Liver (tissue), 10 donors: ENCODE measurements at places on chromosomes 4 and X.

GRCh38 chrX:153704021-153704526 lies 16.3 kb downstream of the SLC6A8 start:
- no peak for DNase-seq

GRCh38 chr4:79049840-79050540 lies 110.8 kb upstream of the PAQR3 start:
- no peak for DNase-seq

DNA sequence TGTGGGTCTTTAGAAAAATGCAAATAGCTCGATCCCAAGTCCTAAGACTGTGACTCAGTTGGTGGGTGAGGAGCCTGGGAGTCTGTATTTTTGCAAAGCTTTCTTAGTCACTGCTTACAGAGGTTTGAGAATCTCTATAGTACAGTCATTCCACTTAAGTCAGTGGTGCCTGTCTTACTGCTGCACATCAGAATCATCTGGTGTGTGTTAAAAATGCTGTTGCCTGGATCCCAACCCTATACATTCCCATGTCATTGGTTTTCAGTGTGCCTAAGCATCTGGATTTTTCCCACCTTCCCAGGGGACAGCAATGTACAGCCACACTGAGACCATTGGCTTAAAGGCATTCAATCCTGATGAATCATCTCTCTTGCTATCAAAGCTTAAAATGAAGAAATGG lies 21.0 kb upstream of the GEMIN8 start:
- DNase-seq: no peak

- no peak for DNase-seq
Measured at GRCh38 chr4:99506781-99507180, 4.0 kb upstream of the C4orf17 start.

- no peak for DNase-seq
Measured at GRCh38 chr4:82820689-82821088, 22.1 kb upstream of the SCD5 start.

- DNase-seq: no peak
Measured at GRCh38 chr4:176755001-176755400, 37.7 kb downstream of the VEGFC start.

- no peak for DNase-seq
Measured at GRCh38 chr4:95979961-95980876, 140.3 kb downstream of the PDHA2 start.

- DNase-seq: no peak
Measured at GRCh38 chr4:94240384-94240783, 32.7 kb downstream of the SMARCAD1 start.

GRCh38 chr4:139875411-139875825 lies 209.8 kb downstream of the MGST2 start:
- DNase-seq: no peak

DNA sequence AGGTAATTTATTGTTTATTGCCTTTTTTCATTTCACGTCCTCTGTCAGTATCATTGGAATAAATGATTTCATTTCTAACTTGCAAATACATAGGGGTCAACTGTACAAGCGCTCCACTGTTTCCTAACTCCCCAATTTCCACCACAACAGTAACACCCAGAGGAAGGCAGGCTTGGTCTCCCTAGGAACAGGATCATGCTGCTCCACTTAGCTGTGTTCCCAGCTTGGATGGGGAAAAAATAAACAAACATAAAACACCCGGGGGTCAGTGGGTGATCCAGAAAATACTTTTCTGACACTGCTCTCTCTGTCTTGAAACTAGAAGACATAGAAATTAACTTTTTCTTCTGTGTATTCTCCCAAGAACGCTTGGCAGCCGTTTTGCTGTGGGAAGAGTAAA lies 772.5 kb downstream of the TRIML1 start:
- DNase-seq: no peak

- no peak for DNase-seq
Measured at GRCh38 chrX:1601051-1601767, 9.8 kb downstream of the AKAP17A start.

DNA sequence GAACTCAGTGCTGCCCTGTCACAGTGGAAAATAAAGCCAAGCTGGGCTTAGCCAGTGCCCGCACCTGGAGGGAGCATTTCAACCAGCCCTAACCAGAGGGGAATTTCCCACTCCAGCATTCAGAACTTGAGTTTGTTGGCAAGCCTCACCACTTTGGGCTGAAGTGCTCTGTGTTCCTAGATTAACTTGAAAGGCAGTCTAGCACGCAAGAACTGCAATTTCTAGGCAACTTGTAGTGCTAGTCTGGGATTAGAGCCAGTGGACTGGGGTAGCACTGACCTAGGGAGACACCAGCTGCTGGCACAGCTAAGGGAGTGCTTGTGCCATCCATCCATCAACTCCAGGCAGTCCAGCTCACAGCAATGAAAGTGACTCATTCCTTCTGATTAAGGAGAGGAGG lies 1060.6 kb upstream of the GRID2 start:
- no peak for DNase-seq

DNA sequence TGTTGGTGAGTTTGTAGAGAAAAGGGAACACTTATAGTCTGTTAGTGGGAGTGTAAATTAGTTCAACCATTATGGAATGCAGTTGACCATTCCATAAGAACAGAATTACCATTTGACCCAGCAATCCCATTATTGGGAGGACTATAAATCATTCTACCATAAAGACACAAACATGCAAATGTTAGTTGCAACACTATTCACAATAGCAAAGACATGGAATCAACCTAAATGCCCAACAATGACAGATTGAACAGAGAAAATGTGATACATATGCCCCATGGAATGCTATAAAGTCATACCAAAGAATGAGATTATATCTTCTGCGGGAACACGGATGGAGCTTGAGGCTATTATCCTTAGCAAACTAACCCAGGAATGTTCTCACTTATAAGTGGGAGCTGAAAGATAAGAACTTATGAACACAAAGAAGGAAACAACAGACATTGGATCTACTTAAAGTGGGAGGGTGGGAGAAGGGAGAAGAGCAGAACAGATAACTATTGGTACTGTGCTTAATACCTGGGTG lies 1819.2 kb upstream of the ADGRL3 start:
- no peak for DNase-seq

DNA sequence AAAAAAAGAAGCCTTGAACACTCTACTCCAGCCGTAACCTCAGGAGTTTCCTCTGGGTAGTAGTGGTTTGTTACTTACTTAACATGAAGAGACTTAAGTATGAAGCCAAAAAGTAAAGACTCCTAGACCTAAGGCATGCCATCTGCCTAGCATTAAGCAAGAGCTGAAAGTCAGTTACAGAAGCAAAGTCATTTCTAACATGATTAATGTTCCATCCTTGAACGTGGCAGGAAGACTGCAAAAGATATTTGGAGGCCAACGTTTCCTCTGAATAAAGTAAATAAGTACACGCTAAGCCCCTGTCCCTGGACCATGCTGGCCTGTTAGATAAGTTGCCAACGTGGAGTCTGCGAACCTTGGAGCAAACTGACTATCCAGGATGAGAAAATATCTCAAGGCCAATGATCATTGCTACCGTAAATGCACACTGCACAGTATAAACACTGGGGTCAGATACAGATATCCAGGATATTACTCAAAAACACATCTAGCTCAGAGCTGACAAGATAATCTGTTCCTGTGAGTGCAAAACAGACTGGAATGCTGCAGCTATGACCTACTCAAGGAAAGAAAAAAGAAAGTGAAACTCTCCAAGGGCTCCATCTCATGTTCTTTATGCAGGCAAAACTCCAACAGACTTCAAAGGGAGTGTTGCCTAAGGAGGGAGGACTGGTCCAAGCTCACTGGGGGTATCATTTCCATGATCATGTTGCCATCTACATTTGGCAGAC lies 255.8 kb downstream of the COL25A1 start:
- DNase-seq: no peak

GRCh38 chrX:108699368-108699767 lies 37.0 kb downstream of the IRS4 start:
- DNase-seq: no peak

- no peak for DNase-seq
Measured at GRCh38 chrX:81120258-81120935, 81.3 kb downstream of the HMGN5 start.

- no peak for DNase-seq
Measured at GRCh38 chr4:92175250-92175649, 128.5 kb upstream of the GRID2 start.
